ENCODE measurements at places on chromosomes 6 and 20.

DNA sequence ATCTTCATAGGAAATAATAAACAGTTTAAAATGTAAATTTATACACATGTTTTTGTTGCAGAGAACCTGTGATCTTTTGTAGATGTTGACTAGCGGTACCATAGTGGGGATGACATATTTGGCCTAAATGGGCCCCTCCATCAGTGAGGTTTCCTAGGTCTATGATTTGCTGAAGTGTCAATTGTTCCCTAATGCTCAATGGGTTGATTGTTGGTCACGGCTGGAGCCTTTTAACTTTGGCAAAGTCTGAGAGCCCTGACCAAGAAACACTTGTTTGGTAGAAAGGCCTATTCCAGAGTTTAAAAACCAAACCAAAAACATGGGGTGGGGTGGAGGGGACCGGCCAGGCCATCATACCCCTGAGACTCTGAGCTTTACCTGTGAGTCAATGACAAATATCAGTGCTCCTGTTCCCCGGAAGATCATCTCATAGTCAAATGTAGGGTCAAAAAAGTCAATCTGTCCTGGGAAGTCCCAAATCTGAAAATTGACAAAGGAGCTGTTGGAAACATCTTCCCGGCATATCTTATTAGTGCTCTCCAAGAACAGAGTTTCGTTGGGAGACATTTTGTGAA is 25.1 kb downstream of the RRAGD start:
- DNase-seq, result no peak

DNA sequence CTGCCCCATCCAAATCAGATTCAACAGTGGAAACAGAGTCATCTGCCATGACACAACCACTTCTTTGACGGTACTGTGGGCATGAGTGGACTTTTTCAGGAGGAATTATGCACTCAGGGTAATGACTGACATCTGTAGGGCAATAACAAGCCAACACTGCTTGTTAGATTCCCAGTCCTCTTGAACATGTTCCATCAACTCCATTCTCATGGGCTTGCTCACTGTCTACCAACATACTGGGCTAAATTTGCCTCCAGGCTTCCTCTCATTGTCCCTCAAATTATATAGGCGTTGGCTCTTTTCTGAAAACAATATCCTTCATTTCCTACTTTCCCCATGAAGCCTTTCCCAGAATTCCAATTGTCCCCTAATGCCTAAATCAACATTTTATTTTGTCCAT is 43.1 kb downstream of the ANKEF1 start:
- peak; percentile 69 for DNase-seq

DNA sequence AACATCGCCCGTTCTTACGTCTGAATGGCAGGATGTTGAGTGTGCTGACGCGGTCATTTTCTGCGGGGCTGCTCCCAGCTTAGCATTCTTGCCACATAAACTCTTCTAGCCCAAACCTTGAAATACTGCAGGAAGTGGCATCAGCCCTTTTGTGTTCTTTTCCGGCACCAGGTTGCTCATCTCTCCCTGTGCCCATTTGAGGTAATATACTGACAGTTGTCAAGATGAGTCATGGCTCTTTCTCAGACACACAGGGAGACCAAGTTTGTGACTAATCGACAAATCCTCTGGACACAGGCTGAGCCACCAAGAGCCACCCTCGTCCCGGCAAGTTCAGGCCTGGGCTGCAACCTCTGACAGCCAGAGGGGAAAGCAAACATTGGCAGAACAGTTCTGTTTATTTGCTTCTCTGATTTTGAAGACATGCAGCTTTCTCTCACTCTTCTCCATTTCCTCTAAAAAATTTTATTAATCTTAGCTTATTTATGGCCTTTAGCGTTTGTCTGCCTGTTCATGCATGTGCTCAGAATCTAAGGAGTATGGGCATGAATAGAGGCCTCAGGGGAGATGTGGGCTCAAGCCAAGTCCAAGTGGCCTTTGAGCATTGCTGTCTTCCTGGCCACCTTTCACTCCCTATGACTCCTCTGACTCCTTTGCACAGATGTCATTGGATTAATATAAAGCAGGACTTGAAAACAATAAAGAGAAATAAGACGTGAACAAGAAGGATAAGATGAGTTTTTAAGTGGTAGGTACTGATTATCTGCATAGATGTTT is 328.2 kb upstream of the JAG1 start:
- DNase-seq, result peak; percentile 100

- no peak for DNase-seq
These were observed 1058.9 kb upstream of the MAP3K7 start for GRCh38 chr6:91645811-91646210.

GRCh38 chr6:13172291-13172690 is 156.0 kb downstream of the TBC1D7 start:
- no peak for DNase-seq

GRCh38 chr20:58706975-58707681 is 14.5 kb downstream of the NPEPL1 start:
- DNase-seq, result no peak

DNA sequence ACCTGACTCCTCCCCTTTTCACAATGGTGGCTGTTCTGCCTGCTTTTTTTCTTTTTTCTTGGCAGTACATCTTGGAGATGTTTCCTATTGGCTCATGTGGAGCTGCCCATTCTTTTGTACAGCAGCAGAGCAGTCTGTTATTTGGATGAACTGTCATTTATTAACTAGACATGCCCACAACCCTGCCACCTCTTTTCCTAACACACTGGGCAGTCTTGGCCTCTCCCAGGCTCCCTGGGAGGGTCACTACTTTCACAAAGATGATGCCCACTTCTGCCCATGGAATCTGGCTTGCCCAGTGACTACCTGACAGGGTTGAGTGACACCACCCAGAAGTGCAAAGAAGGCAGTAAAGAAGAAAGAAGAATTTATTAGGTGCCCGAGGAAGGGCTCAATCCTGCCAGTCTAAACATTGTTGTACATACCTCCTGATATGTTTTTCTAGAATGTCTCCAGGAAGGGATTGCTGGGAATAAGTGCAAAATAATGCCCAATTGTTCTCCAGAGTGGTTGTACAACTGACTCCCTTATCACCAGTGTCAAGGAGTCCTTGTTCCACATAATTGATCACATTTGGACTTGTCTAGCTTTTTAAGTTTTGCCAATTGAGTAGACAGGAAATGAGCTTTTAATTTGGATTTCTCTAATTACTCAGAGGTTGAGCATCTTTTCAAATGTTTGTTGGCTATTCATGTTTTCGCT is 19.7 kb upstream of the SCRT2 start:
- no peak for DNase-seq

GRCh38 chr6:151289399-151290007 is 49.7 kb downstream of the AKAP12 start:
- DNase-seq, result no peak

GRCh38 chr6:21997119-21998037 is 299.5 kb downstream of the PRL start:
- DNase-seq, result no peak

DNA sequence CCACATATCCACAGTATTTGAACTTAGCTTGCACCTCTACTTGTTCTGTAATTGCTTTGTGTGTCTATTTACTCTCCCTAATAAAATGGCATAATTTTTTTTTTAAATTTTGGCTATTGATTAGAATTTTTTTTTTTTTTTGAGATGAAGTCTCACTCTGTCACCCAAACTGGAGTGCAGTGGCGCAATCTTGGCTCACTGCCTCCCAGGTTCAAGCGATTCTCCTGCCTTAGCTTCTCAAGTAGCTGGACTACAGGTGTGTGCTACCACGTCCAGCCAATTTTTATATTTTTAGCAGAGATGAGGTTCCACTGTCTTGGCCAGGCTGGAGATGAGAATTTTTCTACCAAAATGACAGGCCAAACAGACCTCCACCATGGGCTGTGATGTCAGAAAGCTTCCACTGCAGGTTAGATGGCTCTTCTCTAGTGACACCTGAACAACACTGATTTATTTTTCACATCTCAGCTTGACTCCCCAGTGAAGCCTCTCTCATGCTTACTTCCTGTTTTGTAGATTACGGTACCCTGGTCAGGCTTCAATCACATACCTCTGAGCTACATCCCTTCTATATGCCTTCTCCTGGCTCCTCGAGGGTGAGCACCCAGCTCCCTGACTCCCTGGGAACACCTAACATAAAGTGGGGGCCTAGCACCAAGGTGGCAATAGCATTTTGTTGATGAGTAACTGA is 112.8 kb downstream of the ARHGAP18 start:
- DNase-seq, result no peak

DNA sequence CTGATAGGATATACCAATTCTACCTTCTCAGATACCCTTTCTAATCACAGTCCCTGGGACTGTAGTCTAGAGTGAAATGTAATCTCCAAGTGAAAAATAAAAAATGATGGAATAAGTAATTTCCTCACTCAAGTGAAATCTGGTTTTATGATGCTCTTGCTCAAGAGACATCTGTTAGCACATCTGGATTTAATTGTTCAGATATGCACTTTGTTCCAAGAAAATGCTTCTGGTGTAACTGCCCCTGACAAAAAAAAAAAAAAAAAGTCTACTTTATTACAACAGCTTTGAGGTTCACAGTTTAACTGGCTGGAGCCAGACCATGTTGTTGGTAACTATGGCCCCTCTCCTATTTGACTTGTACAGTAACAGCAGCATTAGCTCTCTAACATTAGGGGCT is 251.8 kb downstream of the BTBD9 start:
- no peak for DNase-seq

- no peak for DNase-seq
These were observed 50.0 kb downstream of the CDKAL1 start for GRCh38 chr6:20584100-20584731.

GRCh38 chr6:154821638-154822037 is 88.4 kb downstream of the SCAF8 start:
- DNase-seq, result no peak

- no peak for DNase-seq
These were observed 128.8 kb upstream of the GGTLC1 start for GRCh38 chr20:24117383-24117782.

DNA sequence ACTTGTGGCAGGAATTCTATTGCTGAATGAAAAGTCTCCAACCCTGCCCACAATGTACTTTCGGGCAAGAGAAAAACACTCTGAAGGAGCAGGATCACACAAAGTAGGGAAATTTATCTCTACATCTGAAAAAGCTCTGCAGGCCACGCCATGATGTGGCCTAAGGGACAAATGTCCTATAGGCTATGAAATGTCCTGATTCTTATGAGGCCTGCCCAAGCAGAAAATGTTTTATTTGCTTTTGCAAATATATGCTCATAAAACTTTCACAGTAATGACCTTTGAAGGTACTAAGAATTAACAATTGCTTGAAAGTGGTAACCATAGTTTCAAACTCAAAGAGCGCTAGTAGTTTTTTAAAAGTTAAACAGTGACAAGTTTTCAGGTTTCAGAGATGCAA is 31.0 kb downstream of the SYCP2 start:
- DNase-seq, result no peak

- peak; percentile 83 for DNase-seq
These were observed 868 bp downstream of the SAMD10 start for GRCh38 chr20:63978319-63979228.

- no peak for DNase-seq
These were observed 2.0 kb downstream of the NKAIN4 start for GRCh38 chr20:63252284-63252711.

DNA sequence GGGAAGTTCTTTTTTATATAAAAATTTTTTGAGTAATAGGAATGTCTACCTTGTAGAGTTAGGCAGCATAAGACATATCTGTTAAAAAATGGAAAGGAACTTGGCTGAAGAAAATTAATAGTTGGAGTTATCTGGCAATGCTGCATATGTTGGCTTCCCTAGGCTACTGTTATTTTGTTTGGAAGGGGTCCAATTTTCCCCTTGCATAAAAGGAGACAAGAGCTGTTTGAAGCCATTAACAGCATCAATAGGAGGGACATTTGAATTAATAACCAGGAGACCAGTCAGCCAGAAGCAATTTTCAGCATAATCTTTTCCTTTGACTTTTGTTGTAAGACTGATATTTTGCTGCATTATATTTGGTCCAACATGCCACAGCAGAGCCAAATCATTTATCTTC is 80.9 kb upstream of the TAB2 start:
- no peak for DNase-seq

DNA sequence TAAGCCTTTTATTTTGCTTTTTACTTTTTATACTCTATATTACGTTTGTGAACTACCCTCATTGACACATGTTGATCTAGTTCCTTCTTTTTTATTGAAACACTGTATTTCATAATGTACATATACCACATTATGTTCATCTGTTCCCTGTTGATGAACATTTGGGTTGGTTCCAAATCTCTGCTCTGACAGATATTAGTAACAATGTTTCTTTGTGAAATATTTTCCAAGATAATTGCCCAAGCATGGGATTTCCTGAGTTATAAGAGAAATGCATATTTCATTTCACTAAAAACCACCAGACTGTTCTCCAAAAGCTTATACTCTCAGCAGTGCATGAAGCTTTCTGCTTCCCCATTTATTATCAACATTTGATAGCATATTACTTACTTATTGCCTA is 44.2 kb upstream of the TNFRSF21 start:
- DNase-seq, result peak; percentile 22

- no peak for DNase-seq
These were observed 69.7 kb downstream of the DLL1 start for GRCh38 chr6:170221052-170221752.

DNA sequence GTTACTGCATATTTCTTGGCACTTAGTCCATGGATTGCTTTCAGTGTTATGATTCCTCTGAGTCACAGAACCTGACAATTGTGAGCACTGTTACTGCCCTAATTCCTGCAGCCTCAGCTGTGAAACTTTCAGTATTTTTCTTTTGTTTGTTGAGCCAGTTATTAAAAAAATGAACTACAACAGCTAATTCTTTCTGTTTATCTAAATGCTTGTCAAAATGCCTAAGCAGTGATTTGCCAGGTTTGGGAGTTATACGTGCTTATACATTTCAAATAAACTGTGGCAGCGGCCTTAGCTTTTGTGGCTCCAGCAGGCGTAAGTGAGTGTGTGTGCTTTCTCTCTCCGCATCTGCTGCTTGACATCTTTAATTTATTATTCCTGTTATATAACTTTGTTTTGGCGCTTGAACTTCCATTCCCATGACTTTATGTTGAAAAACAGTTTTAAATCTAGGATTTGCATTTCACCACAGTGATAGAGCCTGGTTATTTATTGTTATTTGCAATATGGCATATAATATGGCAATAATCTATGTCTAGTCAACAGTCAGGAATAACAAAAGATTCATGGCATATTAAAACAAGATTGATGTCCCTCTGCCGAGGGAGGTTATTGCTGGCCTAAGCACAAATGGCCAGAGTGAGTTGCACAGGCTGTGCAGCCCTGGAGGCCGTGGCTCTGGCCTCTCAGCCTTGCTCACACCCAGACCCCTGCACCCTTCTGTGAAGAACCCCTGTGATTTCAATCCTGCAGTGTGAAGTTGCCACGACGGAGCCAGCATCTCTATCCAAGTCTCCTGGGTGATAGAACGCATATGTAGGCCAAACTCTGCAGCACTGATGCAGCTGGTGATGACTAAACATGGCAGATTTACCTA is 303.4 kb downstream of the THBS2 start:
- DNase-seq, result no peak

Data from epithelial cell of esophagus (primary cell).